ENCODE measurements at places on chromosomes 12 and 14.
A peak's percentile ranks its signal among the peaks of the same experiment; 100 is the strongest.

GRCh38 chr14:65471038-65471878 lies 58.7 kb downstream of the FUT8 start:
- no peak for DNase-seq

GRCh38 chr12:107748472-107748871 lies 12.5 kb downstream of the PRDM4 start:
- DNase-seq = peak; percentile 40

DNA sequence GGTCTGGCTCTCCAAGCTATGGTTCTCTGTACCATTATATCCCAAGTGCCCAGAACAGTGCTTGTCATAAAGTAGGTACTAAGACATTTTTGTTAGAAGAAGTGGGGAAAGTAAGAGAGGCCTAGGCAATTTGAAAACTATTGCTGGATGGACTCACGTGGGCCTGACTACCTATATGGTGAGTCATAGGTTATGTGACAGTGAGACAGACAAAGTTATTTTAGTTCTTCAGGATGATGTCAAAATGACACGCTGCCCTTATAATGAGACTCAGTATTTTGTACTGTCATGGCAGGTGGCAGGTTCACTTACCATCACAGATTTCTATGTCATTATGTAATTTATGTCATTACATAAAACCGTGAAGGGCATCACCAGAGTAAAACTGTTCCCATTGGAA lies 53.1 kb downstream of the PARP11 start:
- DNase-seq = peak; percentile 13

GRCh38 chr12:83893101-83893500 lies 1019.5 kb downstream of the SLC6A15 start:
- no peak for DNase-seq

- no peak for DNase-seq
Observed at GRCh38 chr12:10491766-10492165, 13.9 kb upstream of the EIF2S3B start.

- DNase-seq = no peak
Observed at GRCh38 chr14:100842799-100843198, 16.9 kb downstream of the MEG3 start.

GRCh38 chr12:70812136-70812535 lies 108.4 kb downstream of the PTPRR start:
- no peak for DNase-seq

- no peak for DNase-seq
Observed at GRCh38 chr12:25817166-25817565, 141.3 kb upstream of the RASSF8 start.

DNA sequence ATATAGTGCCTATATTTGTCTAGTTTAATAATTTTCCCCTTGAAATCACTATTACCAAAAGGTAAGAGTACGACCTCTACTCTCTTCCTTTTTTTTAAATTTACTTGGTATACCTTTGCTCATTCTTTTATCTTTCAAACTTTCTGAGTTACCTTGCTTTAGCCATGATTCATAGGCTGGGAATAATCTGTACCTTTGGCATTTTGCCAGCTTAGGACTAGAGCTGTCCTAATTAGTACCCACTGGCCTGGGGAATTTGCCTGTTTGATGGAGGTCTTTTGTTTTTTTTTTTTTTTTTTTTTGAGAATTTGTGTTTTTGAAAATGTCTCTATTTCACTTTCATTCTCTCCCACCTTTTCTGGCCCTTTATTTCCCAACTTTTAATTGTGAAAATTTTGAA lies 8.7 kb upstream of the SLC4A8 start:
- no peak for DNase-seq

- no peak for DNase-seq
Observed at GRCh38 chr14:31006703-31007102, 18.7 kb upstream of the AP4S1 start.

GRCh38 chr14:69049675-69050074 lies 70.6 kb upstream of the ACTN1 start:
- DNase-seq = peak; percentile 62

DNA sequence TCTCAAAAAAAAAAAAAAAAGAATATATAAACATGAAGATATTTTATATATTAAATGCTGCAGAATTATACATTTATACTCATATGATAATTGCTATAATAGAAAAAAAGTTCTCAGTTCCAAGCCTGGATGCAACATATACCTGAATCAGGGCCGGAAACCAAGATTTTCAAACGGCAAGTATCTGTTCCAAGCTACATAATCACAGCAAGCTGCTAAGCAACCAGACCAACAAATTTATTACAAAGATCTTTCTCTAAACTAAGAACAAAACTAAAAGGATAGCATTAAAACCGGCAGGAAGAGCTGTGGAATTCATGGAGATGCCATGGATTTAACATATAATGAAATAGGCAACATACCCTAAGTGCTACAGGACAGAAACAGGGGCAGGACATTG lies 7.1 kb downstream of the RACGAP1 start:
- DNase-seq = no peak
